ENCODE measurements at places on chromosomes 1 and 21.

DNA sequence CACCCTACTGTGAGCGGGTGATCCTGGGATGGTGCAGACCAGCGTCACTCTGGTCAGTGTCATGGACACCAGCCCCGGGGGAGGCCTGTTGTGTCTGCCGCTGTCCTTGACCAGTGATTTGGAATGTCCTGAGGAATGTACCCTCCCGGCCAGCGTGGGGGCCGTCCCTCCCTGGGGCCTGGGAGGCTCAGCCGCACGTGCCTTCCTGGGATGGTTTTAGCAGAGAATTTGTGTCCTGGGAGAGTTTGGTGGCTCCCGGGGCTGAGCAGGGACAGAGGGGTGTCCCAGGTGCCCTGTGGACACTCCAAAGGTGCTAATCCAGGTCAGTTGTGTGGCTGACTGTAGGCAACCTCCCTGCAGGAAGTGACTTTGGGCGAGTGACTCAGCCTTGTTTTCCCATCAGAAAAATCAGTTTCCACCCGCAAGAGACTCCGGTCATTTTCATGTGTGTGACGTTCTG, 6.2 kb downstream of the ARHGEF16 start:
- H3K4me1 ChIP-seq: no peaks in the 10 kb centered on the region
- H3K4me3 ChIP-seq: no peak overlapping the region
- no peaks in the 10 kb centered on the region for H3K27me3 ChIP-seq
- no peak overlapping the region for H3K27ac ChIP-seq

- no peaks in the 10 kb centered on the region for H3K4me1 ChIP-seq
- no peak overlapping the region for H3K27ac ChIP-seq
- no peaks in the 10 kb centered on the region for H3K27me3 ChIP-seq
- no peak overlapping the region for H3K4me3 ChIP-seq
Observed at GRCh38 chr21:43689556-43690337, 29.2 kb upstream of the PDXK start.

DNA sequence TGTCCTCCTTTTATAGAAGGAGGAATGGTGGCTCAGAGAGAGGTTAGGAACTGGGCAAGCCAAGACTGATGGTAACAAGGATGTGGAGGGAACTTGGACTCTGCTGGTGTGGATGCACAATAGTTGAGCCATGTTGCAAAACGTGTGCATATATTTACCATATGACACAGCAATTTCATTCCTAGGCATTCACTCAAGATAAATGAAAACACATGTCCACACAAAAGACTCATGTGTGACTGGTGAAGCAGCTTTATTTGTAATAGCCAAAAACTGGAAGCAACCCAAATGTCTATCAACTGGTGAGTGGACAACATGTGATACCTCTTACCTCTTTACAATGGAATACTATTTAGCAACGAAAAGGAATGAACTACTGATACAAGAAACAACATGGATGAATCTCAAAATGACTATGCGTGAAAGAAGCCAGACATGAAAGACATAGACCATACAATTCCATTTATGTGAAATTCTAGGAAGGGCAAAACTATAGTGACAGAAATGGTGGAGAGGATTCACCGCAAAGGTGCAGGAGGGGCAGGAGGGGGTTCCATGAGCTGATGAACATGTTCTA, 36.2 kb downstream of the CAMK2N1 start:
- DNase-seq: no peak
- H3K27me3 ChIP-seq: no peaks in the 10 kb centered on the region
- no peak overlapping the region for H3K27ac ChIP-seq
- no peaks in the 10 kb centered on the region for H3K36me3 ChIP-seq
- H3K4me1 ChIP-seq: no peaks in the 10 kb centered on the region

DNA sequence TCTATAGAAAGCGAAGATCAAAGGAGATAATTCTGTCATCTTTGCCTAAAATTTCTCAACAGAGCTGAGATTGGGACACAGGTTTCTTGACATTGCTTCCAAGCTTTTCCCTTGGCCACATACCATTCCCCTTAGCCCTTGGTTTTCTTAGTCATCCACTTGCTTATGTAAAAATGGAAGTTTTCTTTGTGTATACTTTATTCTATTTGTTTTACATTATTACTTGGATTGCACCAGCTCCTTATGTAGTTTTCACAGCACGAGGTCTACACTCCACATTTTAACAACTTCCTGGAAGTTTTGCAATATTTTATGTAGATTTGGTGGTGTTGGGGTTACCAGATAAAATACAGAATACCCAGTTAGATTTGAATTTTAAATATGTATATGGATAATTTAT, 129.8 kb downstream of the PLA2G4A start:
- DNase-seq: no peak
- no peak overlapping the region for H3K27ac ChIP-seq
- no peak overlapping the region for H3K4me3 ChIP-seq
- no peaks in the 10 kb centered on the region for H3K4me1 ChIP-seq

- H3K27me3 ChIP-seq: no peaks in the 10 kb centered on the region
- no peak overlapping the region for H3K4me3 ChIP-seq
- no peak for DNase-seq
- no peaks in the 10 kb centered on the region for H3K4me1 ChIP-seq
Observed at GRCh38 chr1:61941794-61942193, 199.5 kb downstream of the PATJ start.

GRCh38 chr1:244963231-244963826, 99.0 kb upstream of the HNRNPU start:
- no peak for DNase-seq
- H3K27ac ChIP-seq: peak overlapping the region; percentile 79
- peaks cover 27% of the 10 kb centered on the region for H3K4me1 ChIP-seq
- no peaks in the 10 kb centered on the region for H3K27me3 ChIP-seq
- H3K4me3 ChIP-seq: no peak overlapping the region
- H3K36me3 ChIP-seq: no peaks in the 10 kb centered on the region

- H3K27me3 ChIP-seq: no peaks in the 10 kb centered on the region
- H3K4me1 ChIP-seq: no peaks in the 10 kb centered on the region
- no peak overlapping the region for H3K27ac ChIP-seq
Observed at GRCh38 chr1:38076038-38076437, 29.4 kb upstream of the POU3F1 start.

DNA sequence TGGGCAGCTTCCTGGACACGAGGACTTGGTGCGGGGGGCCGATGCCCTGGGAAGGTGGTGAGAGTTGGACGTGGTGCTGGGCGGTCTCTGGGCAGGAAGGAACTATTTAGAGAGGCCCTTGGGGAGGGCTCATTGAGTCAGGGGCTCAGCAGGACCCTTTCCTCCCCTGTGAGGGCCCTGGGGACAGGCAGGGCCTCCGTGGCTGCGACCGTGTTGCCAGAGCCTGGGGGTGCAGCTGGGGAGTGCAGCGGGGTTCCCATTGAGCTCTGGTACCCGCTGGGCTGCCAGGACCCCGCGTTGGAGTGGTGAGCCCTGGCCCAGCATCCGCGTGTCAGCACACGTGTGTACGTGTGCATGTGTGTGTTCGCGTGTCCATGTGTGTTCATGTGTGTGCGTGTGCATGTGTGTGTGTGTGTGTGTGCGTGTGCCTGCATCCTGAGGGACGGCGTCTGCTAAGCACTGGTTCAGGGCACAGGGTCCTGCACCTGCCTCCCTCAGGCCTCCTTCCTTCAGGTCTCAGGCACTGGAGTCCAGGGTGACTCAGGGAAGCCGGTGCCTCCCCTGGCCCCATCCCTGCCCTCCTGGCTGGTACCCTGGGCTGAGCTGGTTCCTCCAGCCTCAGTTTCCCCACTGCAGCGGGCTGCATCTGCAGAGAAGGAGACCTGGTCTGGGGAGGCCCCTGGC, 10.7 kb downstream of the RNF223 start:
- peaks cover 48% of the 10 kb centered on the region for H3K27me3 ChIP-seq
- H3K4me3 ChIP-seq: no peak overlapping the region
- peaks cover 23% of the 10 kb centered on the region for H3K4me1 ChIP-seq
- H3K36me3 ChIP-seq: no peaks in the 10 kb centered on the region
- DNase-seq: no peak
- no peak overlapping the region for H3K27ac ChIP-seq

DNA sequence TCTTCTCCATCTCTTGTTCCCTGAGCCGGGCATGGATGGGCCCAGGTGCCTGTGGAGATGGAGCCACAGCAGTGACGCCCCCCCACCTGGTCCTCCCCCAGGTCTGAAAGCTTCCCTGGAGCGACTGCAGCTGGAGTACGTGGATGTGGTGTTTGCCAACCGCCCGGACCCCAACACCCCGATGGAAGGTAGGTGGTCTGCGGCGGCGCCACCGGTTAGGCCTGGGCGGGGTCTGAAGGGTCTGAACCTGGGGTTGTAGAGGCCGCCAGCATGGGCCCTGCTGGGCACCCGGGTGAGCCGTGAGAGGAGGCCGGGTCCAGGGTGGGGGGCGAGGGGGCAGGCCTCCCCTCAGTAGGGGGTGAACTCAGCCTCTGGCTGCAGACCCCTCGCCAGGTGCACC, 44.6 kb downstream of the KCNAB2 start:
- H3K4me3 ChIP-seq: no peak overlapping the region
- no peak for DNase-seq
- no peak overlapping the region for H3K27ac ChIP-seq

DNA sequence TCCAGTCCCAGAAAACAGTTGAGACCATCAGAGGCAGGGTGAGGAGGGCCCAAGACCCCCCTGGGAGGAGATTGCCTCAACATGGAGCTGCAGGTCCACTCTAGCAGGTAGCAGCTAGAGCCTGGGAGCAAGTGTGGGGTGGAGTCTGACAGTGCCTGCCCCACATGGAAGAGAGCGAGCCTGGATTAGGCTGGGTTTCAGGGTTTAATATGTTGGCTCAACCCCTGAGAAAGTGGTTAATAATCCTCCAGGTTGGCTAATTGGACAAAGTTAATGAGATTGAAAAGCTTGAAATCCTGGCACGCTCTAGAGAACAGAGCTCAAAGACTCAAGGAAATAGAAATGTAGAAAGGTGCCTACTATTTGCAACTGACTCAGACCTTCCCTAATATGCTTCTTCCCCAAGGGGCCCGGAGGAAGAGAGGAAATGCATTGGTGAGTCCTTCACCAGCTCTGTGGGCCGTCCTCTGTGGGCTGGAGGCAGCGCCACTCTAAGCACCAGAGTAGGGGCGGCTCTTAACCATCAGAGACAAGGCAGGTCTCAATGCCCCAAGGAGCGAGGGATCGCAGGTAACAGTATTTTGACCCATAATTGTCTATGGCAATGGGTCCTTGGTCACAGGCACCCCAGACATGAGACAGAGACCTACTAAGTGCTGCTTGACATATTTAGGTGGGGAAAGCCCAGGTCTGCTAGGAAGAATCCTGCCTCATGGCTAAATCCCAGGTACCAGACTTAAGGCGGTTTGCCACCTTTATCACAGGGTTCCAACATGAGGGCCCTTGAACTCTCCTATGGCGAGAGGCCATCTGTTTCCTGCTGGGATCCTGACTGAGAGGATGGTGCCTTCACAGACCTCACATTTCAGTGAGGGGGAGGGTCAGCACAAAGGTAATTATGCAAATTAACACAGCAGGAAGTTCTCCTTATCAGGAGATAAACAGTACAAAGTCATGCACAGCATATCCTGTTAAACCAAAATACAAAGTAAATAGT, 33.8 kb downstream of the RSPH1 start:
- H3K4me3 ChIP-seq: no peak overlapping the region
- no peaks in the 10 kb centered on the region for H3K36me3 ChIP-seq
- peak overlapping the region; percentile 18 for H3K27ac ChIP-seq
- peaks cover 14% of the 10 kb centered on the region for H3K4me1 ChIP-seq
- no peaks in the 10 kb centered on the region for H3K27me3 ChIP-seq

DNA sequence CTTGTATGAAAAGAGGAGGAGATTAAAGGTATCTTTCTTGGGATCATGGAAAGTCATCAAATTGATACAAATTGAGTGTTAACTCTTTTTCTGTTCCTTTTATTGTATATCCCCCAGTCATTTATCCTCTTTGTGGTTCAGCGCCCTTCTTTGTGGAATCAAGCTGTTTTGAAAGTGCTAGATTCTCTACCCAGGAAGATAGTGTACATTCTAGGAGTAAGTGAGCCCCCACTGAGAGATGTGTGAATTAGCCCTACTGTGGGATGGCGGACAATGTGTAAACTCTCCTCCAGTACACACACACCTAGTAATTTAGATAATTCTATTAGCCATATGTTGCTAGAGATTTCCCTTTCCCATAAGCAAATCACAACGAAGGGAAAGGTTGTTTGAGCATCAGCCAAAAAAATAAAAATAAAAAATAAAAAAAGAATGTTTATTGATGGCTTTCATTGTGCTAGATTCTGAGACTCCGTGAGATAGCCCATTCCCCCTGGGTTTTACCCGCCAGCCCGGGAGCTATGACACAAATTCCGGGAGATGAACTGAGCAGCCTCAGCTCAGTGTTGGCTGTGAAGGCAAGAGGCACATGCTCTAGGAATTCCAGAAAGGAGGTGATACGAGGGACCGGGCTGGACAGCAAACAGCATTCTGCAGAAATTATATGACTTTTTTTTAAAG, 378.4 kb upstream of the RUNX1 start:
- no peak overlapping the region for H3K27ac ChIP-seq
- no peaks in the 10 kb centered on the region for H3K36me3 ChIP-seq
- H3K27me3 ChIP-seq: peaks cover 4% of the 10 kb centered on the region
- H3K4me3 ChIP-seq: no peak overlapping the region
